ENCODE measurements at places on chromosomes 2 and 18. TPM values are rescaled to one million over a fixed set of nuclear protein-coding genes. Genes with fewer than 3 reads are reported as not detected.

DNA sequence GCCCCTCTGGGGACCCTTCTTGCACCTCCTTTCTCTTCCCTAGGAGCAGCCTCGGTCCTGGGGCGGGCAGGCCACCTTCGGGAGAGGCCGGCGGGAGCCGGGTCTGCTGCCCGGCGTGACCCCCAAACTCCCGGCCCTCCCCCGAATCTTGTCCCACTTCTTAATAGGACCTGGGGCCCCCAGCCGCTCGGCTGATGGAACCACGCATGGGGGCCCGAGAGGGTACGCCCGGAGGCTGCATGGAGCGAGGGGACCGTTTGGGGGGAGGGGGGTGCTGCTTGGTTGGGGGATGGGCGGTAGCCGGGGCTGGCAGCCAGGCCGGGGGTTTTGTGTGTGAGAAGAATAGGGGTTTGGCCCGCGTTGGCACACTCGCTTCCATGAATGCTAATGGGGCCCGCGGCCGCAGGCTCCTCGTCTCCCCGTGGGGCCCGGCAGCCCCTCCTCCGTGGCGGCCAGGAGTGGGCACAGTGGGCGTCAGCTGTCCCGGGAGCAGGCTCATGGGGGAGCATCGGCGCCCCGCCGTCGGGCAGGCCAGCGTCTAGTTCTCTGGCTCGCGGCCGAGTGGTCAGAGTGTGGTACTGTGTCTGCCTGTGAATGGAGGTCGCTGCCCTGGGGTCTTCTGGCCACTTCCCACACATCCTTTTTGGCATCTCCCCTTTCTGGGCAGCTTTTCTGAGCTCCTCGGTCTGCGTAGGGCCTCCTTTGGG lies 1.0 kb downstream of the GAREM2 start:
- H3K4me3 ChIP-seq, result no peak overlapping the region
- H3K27ac ChIP-seq, result no peak overlapping the region
- H3K27me3 ChIP-seq, result no peaks in the 10 kb centered on the region
- no peaks in the 10 kb centered on the region for H3K4me1 ChIP-seq
- no peaks in the 10 kb centered on the region for H3K36me3 ChIP-seq
- DNase-seq, result peak; percentile 84

DNA sequence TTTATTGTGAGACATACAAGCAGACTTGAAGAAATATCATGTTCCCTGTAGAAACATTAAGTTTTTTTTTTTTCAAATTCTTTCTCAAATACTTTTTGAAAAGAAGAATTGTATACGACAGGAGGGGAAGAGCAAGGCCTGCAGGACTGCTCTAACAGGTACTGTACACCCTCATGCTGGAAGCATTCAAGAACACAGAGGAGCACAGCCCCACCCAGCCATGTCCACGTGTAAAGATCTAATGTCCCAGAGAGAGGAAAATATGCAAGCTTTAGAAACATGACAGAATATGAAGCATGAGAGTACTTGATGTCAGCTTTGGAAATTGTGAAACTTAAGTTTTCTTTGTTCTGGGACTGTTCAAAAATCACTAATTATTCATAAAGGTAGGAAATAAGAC lies 191.6 kb downstream of the TTC32 start:
- H3K4me3 ChIP-seq, result no peak overlapping the region
- H3K27ac ChIP-seq, result no peak overlapping the region
- no peaks in the 10 kb centered on the region for H3K36me3 ChIP-seq
- peaks cover 13% of the 10 kb centered on the region for H3K27me3 ChIP-seq
- DNase-seq, result no peak

- no peaks in the 10 kb centered on the region for H3K4me1 ChIP-seq
- H3K27ac ChIP-seq, result peak overlapping the region; percentile 15
- no peak for DNase-seq
- H3K27me3 ChIP-seq, result no peaks in the 10 kb centered on the region
- H3K36me3 ChIP-seq, result no peaks in the 10 kb centered on the region
These were observed 1142.0 kb upstream of the PIK3C3 start for GRCh38 chr18:40812981-40813515.

GRCh38 chr18:56598422-56598821 lies 40.0 kb downstream of the TXNL1 start:
- no peak overlapping the region for H3K4me3 ChIP-seq
- no peak overlapping the region for H3K27ac ChIP-seq
- no peak for DNase-seq
- no peaks in the 10 kb centered on the region for H3K27me3 ChIP-seq
- no peaks in the 10 kb centered on the region for H3K4me1 ChIP-seq

- no peak overlapping the region for H3K4me3 ChIP-seq
- no peaks in the 10 kb centered on the region for H3K27me3 ChIP-seq
- no peak overlapping the region for H3K27ac ChIP-seq
- H3K36me3 ChIP-seq, result no peaks in the 10 kb centered on the region
- no peak for DNase-seq
- H3K4me1 ChIP-seq, result peaks cover 22% of the 10 kb centered on the region
These were observed 29.1 kb upstream of the TANK start for GRCh38 chr2:161131074-161131680.

GRCh38 chr2:227344231-227344630 lies 19.2 kb downstream of the MFF start:
- no peaks in the 10 kb centered on the region for H3K27me3 ChIP-seq
- H3K36me3 ChIP-seq, result peaks cover 53% of the 10 kb centered on the region
- DNase-seq, result no peak
- H3K4me3 ChIP-seq, result no peak overlapping the region

GRCh38 chr2:132607426-132608090 lies 62.4 kb downstream of the LYPD1 start:
- H3K36me3 ChIP-seq, result no peaks in the 10 kb centered on the region
- no peak overlapping the region for H3K4me3 ChIP-seq
- H3K27me3 ChIP-seq, result no peaks in the 10 kb centered on the region
- H3K27ac ChIP-seq, result no peak overlapping the region
- no peak for DNase-seq

DNA sequence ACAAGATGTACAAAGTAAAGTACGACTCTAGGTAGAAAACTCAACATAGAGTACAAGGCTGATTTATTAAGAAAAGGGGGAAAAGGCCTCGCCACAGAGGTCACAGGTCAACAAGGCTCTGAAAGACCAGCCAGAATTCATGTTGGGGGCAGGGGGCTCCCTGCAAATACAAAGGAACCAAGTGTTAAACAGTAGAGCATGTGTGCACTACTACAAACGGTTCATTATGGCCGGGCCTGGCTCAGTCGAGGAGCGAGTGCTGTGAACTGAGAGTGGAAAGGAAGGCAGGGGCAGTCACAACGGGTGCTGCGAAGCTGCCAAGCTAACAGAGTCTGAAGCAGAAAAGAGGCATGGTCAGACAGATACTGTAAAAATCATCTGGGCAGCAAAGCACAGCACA lies 77.1 kb downstream of the MBOAT2 start:
- no peaks in the 10 kb centered on the region for H3K27me3 ChIP-seq
- no peak for DNase-seq
- H3K4me1 ChIP-seq, result no peaks in the 10 kb centered on the region

DNA sequence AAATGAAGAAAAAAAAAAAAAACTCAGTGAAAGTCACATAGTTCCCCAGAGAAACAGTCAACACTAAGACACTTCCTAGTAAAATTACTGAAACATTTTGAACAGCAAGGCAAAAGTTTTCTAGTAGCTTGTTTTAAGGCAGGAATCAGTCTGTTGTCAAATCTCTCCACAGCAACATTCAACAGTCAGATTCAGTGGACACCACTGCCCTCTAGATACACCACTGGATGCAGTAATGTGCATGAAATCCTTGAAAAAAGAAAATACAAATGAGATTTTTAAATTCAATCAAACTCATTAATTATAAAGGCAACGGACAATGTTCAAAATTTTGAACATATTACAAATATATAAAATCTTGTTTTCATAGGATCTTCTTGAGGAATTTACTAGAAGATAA lies 46.4 kb downstream of the GRB14 start:
- H3K36me3 ChIP-seq, result no peaks in the 10 kb centered on the region
- H3K4me3 ChIP-seq, result no peak overlapping the region
- H3K27me3 ChIP-seq, result no peaks in the 10 kb centered on the region
- H3K27ac ChIP-seq, result no peak overlapping the region
- no peaks in the 10 kb centered on the region for H3K4me1 ChIP-seq
- DNase-seq, result no peak

- no peaks in the 10 kb centered on the region for H3K4me1 ChIP-seq
- no peak overlapping the region for H3K27ac ChIP-seq
These were observed 77.0 kb downstream of the PRKCE start for GRCh38 chr2:45728458-45728942.

GRCh38 chr2:224670203-224670602 lies 46.0 kb downstream of the CCDC195 start:
- no peaks in the 10 kb centered on the region for H3K27me3 ChIP-seq
- no peak overlapping the region for H3K4me3 ChIP-seq
- no peaks in the 10 kb centered on the region for H3K36me3 ChIP-seq
- no peak overlapping the region for H3K27ac ChIP-seq
- DNase-seq, result no peak

- no peaks in the 10 kb centered on the region for H3K36me3 ChIP-seq
- no peaks in the 10 kb centered on the region for H3K4me1 ChIP-seq
- H3K27me3 ChIP-seq, result no peaks in the 10 kb centered on the region
- DNase-seq, result no peak
These were observed 158.1 kb upstream of the CHAC2 start for GRCh38 chr2:53609551-53609950.

The SLC14A1 gene
- polyA plus RNA-seq, result 2.4 TPM

The GALR1 gene
- not detected for polyA plus RNA-seq

The HTR2B gene
- polyA plus RNA-seq, result 0.41 TPM

The SRBD1 gene
- polyA plus RNA-seq, result 3.3 TPM

The DNAJC5G gene
- polyA plus RNA-seq, result not detected

The RBM45 gene
- polyA plus RNA-seq, result 7.0 TPM

The G6PC2 gene
- not detected for polyA plus RNA-seq

The TMEM17 gene
- polyA plus RNA-seq, result 8.6 TPM

Measured in SK-N-SH (cell line).